ENCODE measurements at places on chromosomes 13 and 19.

DNA sequence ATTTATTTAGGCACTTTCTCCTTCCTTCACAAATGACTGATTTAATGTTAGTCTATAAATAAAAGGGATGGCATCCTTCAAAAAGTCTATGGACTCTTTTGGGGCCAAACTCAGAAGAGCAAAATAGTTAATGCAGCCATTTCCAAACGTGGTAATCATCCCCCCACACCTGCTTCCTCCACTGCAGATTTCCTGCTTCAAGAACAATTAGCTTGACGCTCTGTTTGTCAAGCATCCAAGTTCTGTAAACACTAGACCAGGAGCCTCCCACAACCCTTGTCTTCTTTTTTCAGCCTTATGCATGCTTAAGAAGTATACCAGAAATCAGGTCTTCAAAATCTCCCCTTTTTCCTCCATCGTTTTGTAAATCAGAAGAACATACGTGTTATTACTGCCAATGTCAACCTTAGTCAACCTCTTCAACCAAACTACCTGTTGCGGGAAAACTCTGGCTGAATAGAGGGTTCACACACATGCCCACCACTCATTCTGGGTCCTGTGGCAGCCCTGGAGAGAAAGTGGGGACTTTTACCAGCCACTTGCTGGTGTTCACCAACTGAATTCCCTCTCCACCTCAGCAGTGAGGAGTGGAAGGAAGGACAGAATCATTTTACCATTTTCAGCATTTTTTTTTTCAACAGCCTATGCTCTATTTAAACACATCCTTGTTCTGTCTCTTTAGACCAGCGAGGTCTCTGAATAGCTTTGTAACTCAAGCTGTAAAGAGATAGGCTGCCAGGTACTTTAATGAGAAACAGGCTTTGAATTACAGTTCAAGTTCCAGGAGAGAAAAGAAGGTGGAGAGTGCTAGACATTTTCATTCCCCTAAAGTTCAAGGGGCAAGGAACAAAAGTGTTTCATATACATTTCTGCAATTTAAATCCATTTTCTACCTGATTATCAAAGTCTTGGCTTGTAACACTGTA, 39.1 kb downstream of the EFNB2 start:
- no peak for DNase-seq

DNA sequence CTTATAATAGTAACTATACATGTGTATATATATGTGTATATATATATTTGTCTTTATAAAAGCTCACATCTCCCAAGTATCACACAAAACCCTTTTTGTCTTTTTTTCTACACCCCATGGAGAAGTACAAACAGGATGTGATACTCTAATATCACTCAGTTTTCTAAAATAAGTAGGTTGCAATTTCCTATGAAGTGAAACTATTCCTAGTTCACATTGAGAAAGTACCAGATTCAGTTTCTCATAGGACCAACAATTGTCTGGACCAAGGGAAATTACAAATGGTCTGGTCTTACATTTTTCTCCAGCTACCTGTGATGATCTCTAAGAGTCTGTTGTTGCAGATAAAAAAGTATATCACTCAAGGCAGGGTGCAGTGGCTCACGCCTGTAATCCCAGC, 17.9 kb upstream of the LILRB1 start:
- DNase-seq: no peak

GRCh38 chr13:51759240-51759639, 44.7 kb downstream of the DHRS12 start:
- DNase-seq: no peak

- DNase-seq: peak; percentile 18
These were observed 692 bp downstream of the ZNF234 start for GRCh38 chr19:44142059-44142433.

GRCh38 chr13:79386125-79386826, 19.8 kb downstream of the RBM26 start:
- DNase-seq: no peak

DNA sequence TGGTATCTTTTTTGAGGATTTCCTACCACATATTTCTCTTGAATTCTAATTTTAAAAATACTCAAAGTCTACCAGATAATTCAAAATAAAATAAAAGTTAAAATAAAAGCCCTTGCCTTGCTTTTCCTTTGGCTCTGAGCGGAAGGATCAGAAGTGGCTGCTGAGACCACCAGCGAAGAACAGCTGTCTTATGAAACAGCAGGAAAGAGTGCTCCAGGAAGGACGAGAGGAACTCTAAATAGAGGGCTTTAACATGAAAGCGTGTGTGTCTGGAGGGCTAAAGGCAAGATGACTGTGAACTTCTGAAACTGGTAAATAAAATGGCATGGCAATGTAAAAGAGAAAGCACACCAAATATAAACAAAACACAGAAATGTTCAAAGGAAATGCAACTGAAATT, 521.5 kb upstream of the SPRY2 start:
- no peak for DNase-seq

DNA sequence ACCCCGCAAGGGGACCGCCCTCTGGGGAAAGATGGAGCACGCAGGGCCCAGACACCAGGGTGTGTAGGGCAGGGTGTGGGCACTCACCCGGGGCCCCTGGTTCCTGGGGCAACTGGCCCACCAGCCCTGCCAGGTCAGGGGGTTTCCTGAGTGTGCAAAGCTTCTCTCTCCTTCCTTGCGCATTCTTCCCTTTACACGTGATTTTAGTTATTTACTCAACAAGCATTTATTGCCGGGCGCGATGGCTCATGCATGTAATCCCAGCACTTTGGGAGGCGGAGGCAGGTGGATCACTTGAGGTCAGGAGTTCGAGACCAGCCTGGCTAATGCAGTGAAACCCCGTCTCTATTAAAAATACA, 20.4 kb downstream of the PRR36 start:
- DNase-seq: no peak

DNA sequence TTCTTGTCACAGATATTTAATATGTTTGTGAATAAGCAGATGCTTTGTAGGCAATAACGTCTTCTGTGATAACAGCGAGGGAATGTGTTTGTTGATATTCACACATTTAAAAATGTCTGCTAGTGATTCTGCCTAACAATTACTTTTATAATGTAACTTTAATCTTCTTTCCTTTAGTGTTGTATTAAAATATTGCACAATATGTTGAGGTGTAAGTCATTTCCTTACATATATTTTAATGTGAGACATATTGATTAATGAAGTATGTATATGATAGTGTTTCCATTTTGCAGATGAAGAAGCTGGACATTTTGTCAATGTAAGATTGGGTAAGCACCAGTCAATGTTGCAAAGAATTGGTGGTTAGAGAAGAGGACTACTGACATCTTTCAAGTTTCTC, 324.4 kb downstream of the SLITRK1 start:
- DNase-seq: no peak

- no peak for DNase-seq
These were observed 3.1 kb downstream of the AMH start for GRCh38 chr19:2252055-2252796.

DNA sequence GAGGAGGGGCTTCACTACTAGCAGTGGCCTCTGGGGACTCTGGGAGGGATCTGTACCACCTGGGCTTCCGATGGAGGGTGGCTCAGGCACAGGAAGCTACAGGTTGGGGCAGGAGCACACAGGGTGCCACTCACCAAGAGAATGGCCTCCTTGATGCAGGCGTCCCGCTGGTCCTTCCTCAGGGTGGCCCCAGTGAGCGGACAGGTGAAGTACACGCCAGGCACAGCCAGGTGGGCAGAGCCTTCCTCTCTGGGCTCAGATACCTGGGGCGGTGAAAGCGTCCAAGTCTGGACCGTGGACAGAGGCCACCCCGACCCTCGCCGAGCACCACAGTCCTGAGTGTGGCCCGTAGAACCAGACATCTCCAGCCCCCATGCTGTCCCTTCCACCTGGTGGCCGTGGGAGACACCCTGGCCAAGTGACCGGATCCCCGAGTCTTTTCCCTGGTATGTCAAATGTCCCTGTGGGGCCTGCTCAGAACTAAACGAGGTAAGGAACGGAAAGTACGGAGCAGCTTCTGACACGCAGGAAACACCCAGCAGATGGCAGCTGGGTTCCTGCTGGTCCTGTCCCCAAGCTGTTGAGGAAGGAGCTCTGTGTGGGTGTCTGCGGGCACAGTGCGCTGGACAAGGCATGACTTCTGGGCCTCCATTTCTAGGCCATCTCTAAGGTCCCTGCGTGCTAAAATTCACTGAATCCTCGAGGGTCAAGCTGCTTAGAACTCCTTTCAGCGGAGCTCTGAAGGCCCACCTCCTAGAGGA, 5.2 kb downstream of the UBXN6 start:
- no peak for DNase-seq

DNA sequence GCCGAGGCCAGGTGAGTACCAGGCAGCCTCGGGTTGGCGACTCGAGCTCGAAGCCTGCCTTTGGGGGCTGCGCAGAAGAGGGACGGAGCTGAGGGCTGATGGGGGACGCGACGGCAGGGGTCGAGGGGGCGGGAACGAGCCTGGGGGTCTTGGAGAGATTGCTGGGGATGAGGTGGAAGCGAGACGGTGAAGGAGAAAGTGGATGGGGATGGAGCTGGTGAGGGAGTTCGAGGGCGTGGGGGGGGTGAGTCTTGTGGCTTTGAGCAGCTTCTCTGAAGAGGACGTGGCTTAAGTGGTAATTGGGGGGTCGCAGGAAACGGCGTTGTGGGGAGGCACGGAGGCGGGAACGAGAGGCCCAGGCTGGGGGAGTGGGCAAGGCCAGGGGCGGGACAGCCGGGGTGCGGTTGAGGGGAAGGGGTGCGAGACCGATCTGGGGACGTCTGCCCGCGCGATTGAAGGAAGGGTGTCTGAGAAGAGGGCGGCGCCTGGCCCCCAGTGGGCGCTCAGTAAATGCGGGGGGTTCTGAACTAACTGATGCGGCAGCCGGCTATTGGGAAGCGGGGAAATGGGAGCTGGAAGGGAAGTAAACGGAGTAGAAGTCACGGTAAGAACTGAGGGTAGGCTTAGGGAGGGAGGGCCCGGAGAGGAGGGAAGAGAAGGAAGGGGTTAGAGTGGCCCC, 426 bp downstream of the MYO9B start:
- DNase-seq: peak; percentile 56

DNA sequence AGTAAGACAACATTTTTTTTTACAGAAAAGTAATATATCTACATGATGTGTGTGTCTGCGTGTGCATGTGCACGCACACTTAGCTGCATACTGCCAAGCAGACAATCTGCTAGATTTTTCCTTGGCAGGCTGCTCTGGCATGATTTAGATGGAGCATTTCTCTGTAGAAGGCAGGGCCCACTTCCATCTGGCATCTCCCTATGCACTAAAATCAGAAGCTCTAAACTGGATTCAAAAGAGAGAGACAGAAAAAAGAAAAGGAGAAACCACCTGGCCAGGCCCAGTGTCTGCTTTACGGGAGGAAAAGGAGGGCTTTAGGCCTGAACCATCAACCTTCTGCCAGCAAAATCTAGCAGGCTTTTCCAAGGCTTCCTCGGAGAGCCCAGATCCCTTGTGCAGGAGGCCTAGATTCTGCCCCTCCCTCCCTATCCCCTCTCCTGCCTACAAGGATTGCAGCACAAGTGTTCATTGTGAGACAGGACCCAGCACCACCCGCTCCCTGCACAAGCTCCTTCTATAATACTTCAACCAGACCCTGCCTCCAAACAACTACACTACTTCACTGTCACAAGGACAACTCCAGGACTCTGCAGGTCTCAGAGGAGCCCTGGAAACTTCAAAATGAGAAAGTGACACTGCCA, 99.3 kb downstream of the DOCK9 start:
- no peak for DNase-seq

- DNase-seq: no peak
These were observed 382.2 kb downstream of the FGF9 start for GRCh38 chr13:22053053-22053452.

DNA sequence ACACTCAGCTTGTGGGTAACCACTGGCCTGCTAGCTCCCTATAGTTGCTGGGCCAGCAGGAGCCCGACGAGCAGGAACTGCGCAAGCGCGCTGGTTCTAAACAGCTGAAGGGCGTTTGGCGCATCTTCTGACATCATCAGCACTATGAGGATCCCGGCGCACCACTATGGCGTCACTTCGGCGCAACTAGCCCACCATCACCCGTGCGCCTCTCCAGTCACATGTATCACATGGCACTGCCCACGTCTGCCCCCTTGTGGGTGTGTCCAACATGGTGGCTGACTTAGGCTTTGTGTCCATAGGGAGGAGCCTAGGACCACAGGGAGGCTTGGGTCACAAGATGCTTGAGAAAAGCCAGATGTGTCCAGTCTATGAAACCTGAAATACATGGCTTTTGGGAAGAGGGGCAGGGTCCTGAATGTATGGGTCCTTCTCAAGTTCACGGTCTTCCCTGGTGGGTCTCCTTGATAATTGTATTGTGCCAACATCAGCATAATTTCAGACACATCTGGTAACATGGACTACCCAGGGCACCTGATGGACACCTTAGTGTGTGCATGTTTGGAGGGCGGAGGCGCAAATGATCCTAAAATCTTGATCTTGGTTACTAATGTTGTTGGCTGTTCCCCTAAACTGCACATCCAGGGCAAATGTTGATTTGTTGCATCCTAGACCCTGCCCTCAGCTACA, 18.0 kb downstream of the KLK4 start:
- DNase-seq: no peak

- peak; percentile 99 for DNase-seq
These were observed at the start of gene TPP2 for GRCh38 chr13:102596147-102597028. Gene TPP2 (plus strand): TSS chr13:102596986. CDS start chr13:102597039, 53 bp downstream.

GRCh38 chr19:49101160-49101559, 13.0 kb upstream of the LIN7B start:
- DNase-seq: no peak

- no peak for DNase-seq
These were observed 55.1 kb downstream of the GPR180 start for GRCh38 chr13:94656766-94657165.

DNA sequence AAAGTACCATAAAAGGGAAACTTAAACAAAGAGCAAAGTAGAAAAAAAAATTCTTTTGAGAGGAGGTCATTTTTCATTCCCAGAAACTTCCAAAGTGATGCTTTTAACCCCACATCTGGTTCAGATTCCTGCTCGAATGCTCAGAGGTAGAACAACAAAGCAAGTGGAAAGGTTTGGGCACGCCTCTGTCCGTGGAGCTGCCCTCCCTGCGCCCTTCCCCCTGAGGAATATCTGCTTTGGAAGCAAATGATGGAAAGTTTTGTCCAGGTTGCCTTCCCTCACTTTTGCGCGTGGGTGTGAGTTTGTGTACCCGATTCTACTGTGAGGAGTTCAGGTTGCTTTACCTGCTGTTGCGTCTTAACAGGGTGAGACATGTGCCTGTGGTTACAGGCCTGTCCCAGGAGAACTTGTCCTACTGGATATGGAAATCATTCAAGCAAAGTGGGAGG, 110.2 kb downstream of the KLF5 start:
- no peak for DNase-seq

- no peak for DNase-seq
These were observed 51.3 kb downstream of the OR10H4 start for GRCh38 chr19:16000024-16000663.

DNA sequence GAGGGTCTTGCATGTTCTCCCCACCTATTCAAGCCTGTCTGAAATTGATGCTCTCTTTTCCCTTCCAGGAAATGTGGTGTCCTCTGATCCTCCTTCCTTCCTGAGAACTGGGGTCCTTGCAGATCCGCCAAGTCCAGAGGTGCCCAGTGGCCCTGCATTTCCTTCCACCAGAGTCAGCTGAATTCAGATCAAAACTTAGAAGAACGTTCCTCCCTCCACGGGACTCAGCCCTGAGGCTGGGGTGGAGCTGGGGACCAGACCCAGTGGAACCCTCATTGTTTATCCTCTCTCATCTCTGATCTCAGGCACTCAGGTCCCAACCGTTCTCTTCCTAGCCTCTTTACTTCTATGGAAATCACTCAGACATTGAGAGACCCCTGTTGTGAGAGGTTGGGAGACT, 477.3 kb downstream of the TSHZ3 start:
- no peak for DNase-seq
